ENCODE measurements at places on chromosomes 5 and 9. TPM values are rescaled to one million over a fixed set of nuclear protein-coding genes. Genes with fewer than 3 reads are reported as not detected.

DNA sequence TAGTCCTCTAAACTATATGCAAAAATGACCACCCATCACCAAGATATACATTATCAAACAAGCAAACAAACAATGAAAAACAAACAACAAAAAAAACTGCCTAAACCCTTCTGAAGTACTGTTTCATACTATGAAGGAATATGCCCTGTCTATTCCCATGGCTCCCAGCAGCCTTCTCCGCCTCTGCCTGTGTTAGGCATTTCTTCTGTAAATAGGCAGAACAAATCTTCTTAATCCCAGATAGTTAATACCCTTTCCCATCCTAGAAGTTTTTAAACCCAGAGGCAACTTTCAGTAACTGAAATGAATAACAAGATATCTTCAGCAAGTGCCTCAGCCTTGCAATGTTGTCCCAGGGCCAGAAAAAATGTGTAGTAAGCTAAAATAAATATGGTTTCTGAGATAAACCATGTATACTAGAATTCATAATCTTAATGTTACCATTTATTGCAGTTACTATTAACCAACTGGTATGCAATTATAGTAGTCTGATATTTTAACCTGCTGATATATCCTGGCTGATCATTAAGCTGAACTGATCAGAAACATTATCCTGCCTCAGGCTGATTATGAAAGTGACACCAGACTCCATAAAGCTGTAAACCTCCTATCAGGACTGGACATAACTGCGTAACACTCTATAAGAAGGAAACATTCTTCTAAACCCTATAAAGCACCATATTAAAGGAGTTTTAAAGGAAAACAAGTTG lies 68.5 kb downstream of the ANKRD31 start:
- DNase-seq: no peak

DNA sequence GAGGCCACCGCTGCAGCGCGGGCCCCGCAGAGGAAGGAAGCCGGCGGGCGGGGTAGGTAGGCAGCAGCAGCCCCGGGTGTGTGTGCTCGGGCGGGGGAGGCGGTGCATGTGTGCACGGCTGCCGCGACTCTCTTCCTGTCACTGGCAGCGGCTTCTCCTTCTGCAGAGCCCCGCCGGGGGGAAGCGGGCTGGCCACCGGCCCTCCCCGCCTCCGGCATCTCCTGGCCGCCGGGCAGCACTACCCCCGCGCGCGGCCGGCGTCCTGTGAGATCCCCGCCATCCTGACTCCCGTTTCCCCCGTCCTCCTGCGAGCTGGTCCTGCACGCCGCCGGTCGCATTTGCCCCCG lies 315 bp downstream of the PIK3R1 start:
- DNase-seq: no peak

The ARHGEF39 gene
- 19.1 TPM for total RNA-seq

GRCh38 chr9:84404095-84404686 lies 63.6 kb upstream of the SLC28A3 start:
- DNase-seq: peak; percentile 39

DNA sequence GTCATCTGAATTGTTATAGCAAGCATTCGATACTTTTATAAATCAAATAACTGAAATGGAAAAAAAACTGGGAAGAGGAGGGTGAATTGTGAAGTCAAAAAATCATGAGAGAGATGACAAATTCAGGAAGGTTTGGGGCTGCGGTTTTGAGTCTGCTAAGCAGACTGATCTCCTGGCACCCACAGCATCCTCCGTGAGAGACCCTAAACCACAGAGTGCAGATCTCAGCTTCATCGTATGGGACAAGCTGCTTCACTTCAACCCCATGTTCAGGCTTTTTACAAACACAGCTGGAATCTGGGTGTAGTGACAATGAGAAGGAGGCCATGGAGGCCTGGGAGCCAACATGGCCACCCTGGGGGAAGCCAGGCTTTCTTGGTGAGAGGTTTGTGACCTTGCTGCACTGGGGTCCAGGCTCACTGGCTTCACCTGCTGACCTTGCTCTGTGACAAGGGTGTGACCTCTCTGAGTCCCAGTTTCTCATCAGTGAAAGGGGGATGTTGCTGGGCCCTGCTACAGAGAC lies 19.4 kb downstream of the USP20 start:
- no peak for DNase-seq

The PKD2L2 gene
- total RNA-seq: not detected

The TAF11L10 gene
- not detected for total RNA-seq

DNA sequence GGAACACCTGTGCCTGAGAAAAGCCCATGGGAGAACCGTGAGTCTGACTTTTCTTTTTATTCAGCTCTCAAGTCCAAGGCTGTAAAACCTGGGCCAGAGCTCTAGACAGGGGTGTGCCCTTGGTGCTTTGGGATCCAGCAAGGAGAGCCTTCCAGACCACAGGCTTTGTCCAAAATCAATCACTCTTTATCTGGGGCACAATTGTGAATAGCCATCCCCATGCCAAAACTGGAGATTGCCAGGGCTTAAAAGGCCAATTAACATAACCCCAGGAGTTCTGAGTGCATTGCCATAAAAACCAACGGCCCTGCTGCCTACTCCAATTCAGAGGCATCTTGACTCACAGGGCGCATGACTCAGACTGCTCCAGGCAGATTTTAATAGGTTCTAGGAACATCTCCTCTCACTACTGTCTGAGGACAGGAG lies 391.8 kb downstream of the ARHGEF28 start:
- DNase-seq: no peak

- no peak for DNase-seq
These were observed 14.2 kb upstream of the AGGF1 start for GRCh38 chr5:77015938-77016569.

GRCh38 chr5:77256406-77256805 lies 45.9 kb downstream of the PDE8B start:
- no peak for DNase-seq

GRCh38 chr5:142171270-142171669 lies 62.7 kb downstream of the NDFIP1 start:
- no peak for DNase-seq

DNA sequence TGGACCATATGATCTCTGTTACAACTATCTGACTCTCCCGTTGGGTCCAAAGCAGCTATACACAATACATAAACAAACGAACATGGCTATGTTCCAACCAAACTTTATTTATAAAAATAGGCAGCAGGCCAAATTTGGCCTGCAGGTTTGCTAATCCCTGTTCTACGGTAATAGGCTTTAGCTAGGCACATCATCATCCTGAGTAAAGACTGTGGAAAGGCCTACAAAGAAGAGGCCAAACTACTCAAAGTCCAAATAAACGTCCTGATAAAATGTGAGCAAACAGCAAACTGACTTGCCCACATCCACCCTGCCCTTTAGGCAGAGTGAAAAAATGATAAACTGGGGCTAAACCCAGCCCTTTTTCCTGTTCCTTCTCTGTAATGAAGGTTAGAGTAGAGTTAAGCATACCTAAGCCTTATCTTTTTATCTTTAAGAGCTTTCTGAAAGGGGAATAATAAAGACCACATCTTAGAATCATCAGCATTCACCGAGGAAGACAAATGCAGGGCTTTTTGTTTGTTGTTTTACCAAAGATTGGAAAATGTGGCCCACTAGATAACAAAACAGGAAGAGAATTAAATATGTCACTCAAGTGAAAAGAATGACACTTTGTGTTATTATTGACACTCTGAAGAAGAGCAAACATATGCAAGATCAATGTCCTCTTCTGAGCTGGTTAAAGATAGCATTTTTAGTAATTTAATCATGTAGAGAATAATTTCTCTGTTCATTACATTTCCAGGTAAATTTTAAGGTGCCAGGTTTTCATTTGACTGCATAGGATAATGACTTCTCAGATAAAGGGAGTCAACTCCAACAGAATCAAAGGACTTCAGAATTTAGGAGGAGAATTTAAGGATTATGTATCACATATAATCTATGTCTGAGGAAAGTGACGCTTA lies 160.0 kb upstream of the GNA14 start:
- DNase-seq: no peak

The CDKN2A gene
- 0.86 TPM for total RNA-seq

DNA sequence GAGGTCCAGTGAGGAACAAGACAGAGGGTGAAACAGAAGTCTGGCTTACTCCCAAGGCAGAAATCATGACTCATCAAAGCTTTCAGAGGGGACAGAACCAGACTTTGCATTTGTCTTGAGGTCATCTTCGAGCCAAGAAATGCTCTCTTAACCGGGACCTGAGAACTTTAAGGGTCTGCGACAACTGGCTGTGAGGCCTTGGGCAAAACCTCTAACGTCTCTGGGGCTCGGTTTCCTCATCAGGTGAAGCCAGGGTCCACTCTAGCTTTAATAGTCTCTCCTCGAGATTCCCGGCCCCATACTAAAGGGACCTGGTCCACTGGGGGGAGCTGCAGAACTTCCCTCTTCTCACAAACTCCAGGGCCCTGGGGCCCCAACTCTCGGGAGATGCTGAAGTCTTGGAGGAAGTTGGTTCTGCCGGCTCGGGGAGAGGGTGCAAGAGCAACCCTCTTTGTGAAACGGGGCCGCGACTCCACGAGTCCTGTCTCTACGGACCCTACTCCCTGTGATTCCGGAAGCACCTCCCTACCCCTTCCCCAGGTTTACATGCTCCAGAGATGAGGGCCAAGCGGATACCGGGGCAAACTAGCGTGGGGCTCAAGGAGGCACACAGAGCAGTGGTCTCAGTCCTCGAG lies 2.6 kb downstream of the GLIS3 start:
- peak; percentile 65 for DNase-seq

The TPPP gene
- 0.21 TPM for total RNA-seq

The RGS14 gene
- total RNA-seq: 43.8 TPM

- DNase-seq: no peak
These were observed 49.6 kb upstream of the CTXN3 start for GRCh38 chr5:127599320-127599719.

DNA sequence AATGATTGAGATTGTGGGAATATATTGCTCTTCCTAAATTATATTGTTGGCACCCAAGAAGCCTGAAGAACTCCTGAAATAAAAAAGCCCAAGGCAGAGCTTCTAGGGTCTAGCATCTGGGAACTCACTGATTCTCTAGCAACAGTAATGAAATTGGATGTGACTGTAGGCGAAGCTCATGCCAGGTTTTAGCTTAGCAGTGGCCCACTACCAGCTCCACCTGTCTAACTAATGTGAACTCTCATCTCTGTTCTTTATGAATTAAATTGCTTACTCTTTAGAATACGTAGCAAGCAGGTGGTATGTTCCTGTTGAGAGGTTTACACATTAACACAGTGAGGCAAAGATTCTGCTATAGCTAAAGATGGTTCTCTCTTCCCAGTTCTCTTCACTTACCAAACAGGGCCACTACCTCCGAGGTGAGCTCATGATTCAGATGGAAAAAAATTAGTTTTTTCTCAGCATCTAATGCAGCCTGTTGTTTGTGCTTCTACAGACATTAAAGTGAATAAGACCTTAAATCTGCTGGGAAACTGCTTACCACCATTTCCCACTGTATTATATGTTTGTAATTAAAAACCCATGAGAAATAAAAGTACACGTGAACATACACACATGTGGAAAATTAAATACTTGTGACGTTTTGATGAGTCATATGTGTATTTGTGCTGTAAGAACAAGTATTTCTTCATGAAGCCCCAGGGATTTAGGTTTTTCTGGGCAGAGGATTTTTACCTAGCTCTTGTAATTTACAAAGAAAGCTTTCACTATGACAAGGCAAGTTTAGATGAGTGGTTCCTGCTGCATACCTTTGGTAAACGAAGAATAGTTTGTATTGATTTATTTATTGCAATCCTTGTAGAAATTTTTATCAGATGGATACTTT lies 360.1 kb downstream of the KDM4C start:
- no peak for DNase-seq

DNA sequence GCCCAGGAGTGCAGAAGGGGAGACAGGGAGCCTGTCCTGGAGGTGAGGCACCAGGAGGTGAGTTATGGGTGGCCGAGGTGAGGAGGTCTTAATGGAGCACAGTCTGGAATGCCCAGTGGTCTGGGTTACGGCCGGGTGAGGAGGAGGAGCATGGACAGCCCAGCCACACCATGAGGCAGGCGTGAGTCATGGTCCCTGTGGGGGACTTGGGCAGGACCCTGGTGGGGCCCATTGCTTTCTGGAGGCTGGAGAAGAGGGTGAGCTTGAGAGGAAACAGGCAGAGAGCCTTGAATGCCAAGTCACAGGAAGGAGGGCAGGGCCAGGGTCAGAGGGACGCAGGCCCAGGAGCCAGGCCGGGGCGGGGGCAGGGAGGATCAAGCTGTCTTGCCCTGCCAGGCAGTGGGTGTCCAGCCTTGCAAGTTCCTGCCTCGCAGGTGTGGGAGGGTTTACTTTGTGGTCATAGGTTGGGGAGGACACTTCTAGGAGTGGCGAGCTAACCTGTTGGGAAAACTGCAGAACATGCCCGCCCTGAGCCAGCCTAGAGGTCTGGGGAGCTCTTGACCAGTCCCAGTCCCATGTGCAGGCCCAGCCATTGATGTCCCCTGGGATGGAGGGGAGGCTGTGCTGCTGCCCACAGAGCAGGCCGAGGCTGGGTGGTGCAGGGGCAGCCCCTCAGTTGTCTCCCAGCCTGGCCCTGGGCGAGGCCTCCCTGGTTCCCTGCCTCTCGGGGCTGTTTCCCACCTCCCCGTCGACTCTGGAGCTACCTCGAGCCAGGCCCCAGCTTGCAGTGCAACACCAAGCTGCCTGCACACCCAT lies 2.8 kb downstream of the CACNA1B start:
- DNase-seq: no peak

All from activated CD4-positive, alpha-beta T cell treated with anti-CD3 and anti-CD28 coated beads for 36 hours (primary cell).